ENCODE measurements at places on chromosomes 7 and 10. TPM values are rescaled to one million over a fixed set of nuclear protein-coding genes. Genes with fewer than 3 reads are reported as not detected.

Gene SUGCT
- total RNA-seq = 1.2 TPM

Gene MSS51
- 1.1 TPM for total RNA-seq

Gene C10orf62
- not detected for total RNA-seq

Gene CCL24
- not detected for total RNA-seq

Gene VSIR
- 91.4 TPM for total RNA-seq

Gene OLAH
- total RNA-seq = 0.22 TPM

Gene CALHM3
- total RNA-seq = not detected

GRCh38 chr10:33248638-33249037, 85.8 kb downstream of the NRP1 start:
- H3K4me3 ChIP-seq = peak overlapping the region; percentile 0
- H3K27ac ChIP-seq = no peak overlapping the region
- peak; percentile 26 for DNase-seq
- H3K36me3 ChIP-seq = no peaks in the 10 kb centered on the region

- no peak for DNase-seq
- peaks cover 7% of the 10 kb centered on the region for H3K36me3 ChIP-seq
- H3K27ac ChIP-seq = no peak overlapping the region
- no peak overlapping the region for H3K4me3 ChIP-seq
- no peaks in the 10 kb centered on the region for H3K27me3 ChIP-seq
Observed at GRCh38 chr10:118036281-118036875, 10.4 kb downstream of the RAB11FIP2 start.

GRCh38 chr10:128560406-128560805, 434.2 kb upstream of the MKI67 start:
- H3K36me3 ChIP-seq = no peaks in the 10 kb centered on the region
- no peaks in the 10 kb centered on the region for H3K27me3 ChIP-seq
- no peaks in the 10 kb centered on the region for H3K4me1 ChIP-seq
- H3K4me3 ChIP-seq = no peak overlapping the region
- no peak for DNase-seq
- H3K27ac ChIP-seq = no peak overlapping the region

- no peaks in the 10 kb centered on the region for H3K27me3 ChIP-seq
- H3K4me1 ChIP-seq = no peaks in the 10 kb centered on the region
- peaks cover 67% of the 10 kb centered on the region for H3K36me3 ChIP-seq
- no peak for DNase-seq
- no peak overlapping the region for H3K4me3 ChIP-seq
Observed at GRCh38 chr7:106895246-106895864, 30.3 kb downstream of the PIK3CG start.

DNA sequence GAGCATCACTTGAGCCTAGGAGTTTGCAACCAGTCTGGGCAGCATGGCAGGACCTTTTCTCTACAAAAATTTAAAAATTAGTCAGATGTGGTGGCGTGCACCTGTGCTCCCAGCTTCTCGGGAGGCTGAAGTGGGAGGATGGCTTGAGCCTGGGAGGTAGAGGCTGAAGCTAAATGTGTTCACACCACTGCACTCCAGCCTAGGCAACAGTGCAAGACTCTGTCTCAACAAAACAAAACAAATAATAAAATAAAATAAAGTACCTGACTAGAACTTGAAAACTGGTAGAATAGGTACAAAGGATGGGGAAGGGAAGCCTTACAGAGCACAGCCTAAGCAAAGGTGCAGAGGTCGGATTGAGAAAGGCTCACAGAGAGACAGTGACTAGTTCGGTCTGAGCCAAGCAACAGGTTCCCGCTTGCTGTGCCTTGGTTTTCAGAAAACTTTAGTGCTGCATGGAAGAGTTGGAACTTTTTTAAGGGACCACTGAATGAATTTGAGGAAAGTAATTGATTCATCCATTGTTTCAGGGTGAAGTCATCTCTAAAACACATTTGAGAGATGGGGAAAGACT, 100.1 kb upstream of the STK17A start:
- no peak for DNase-seq
- H3K27me3 ChIP-seq = no peaks in the 10 kb centered on the region
- H3K4me3 ChIP-seq = no peak overlapping the region

- no peak overlapping the region for H3K4me3 ChIP-seq
- H3K27me3 ChIP-seq = no peaks in the 10 kb centered on the region
- H3K36me3 ChIP-seq = no peaks in the 10 kb centered on the region
- H3K27ac ChIP-seq = no peak overlapping the region
- DNase-seq = no peak
Observed at GRCh38 chr10:22894714-22895113, 33.1 kb upstream of the ARMC3 start.

All from CD4-positive, alpha-beta T cell (primary cell).